HFFc6 (cell line): ENCODE measurements at places on chromosomes 3 and 15.
A peak's percentile ranks its signal among the peaks of the same experiment; 100 is the strongest.

GRCh38 chr3:154758109-154758868 lies 321.8 kb upstream of the MME start:
- H3K4me3 ChIP-seq, result no peak overlapping the region
- no peaks in the 10 kb centered on the region; the same call in 1 of the 2 replicates for H3K27me3 ChIP-seq
- no peaks in the 10 kb centered on the region for H3K36me3 ChIP-seq
- peak; percentile 42 for DNase-seq
- H3K4me1 ChIP-seq, result no peaks in the 10 kb centered on the region
- no peak overlapping the region for H3K27ac ChIP-seq

DNA sequence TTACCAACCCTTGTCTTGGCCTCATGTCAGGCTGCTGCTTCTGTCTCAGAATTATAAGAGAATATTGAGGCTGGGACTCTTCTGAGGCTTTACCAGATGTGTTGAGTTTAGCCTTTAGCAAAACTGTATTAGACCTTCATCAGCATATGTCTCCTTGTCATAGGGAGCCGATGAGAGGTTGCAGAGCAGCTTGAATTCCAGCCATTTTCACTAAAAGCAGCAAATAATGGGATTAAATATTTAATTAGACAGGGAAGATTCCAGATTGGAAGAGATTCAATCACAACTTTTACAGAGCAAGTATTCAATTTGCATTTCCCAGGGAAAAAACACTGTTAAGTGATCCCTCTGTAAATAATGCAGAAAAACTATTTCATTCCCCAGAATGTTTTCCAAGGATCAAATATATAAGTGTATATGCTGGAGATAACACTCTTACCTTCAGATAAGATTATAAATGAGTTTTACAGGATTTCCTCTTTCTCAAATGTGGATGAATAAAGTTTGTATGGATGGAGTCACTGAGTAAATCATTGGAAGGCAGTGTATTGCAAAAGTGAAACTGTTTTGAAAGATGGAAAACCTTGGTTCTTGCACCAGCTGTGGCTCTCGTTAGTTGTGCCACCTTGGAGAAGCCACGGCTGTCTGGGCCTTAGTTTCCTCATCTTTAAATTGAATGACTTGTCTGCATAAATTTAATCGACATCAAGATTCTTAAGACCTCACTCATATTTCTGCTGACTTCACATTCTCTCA lies 466.4 kb upstream of the SGO1 start:
- peak overlapping the region; percentile 71 for H3K4me3 ChIP-seq
- H3K4me1 ChIP-seq, result peaks cover 59% of the 10 kb centered on the region
- peaks cover 20% of the 10 kb centered on the region for H3K36me3 ChIP-seq
- DNase-seq, result no peak

GRCh38 chr3:193040836-193041672 lies 123.4 kb upstream of the MB21D2 start:
- H3K4me3 ChIP-seq, result no peak overlapping the region
- H3K4me1 ChIP-seq, result no peaks in the 10 kb centered on the region
- H3K36me3 ChIP-seq, result no peaks in the 10 kb centered on the region
- H3K27ac ChIP-seq, result no peak overlapping the region
- no peaks in the 10 kb centered on the region; the same call in 1 of the 2 replicates for H3K27me3 ChIP-seq

- peaks cover 19% of the 10 kb centered on the region for H3K36me3 ChIP-seq
- no peak for DNase-seq
- no peak overlapping the region for H3K4me3 ChIP-seq
- peaks cover 23% of the 10 kb centered on the region for H3K4me1 ChIP-seq
- H3K27ac ChIP-seq, result no peak overlapping the region
Observed at GRCh38 chr15:25695875-25696760, 167.0 kb downstream of the ATP10A start.

DNA sequence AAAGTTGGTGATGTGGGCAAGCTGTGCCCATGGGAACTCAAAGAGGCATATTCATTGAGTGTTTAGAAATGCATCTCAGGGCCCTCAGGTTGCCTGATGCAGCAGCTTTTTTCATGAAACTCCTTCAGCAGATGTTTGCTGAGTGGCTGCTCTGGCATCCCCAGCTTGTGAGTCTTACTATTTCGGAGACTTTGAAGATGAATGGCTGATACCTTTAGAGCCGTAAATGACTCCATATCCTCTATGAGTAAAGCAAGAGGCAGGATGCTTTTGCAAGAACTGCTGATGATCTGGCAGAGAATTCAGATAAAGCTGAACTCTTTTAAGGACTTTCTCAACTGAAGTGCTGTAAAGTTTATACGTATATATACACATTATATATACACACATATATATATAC lies 384.3 kb downstream of the CACNA2D3 start:
- H3K4me1 ChIP-seq, result no peaks in the 10 kb centered on the region
- no peak for DNase-seq
- H3K36me3 ChIP-seq, result no peaks in the 10 kb centered on the region; the same call in 1 of the 2 replicates
- no peaks in the 10 kb centered on the region; the same call in 1 of the 2 replicates for H3K27me3 ChIP-seq

- H3K27me3 ChIP-seq, result no peaks in the 10 kb centered on the region; the same call in 1 of the 2 replicates
- peak overlapping the region; percentile 94; the same call in 1 of the 2 replicates for H3K4me3 ChIP-seq
- peak; percentile 25 for DNase-seq
- H3K27ac ChIP-seq, result peak overlapping the region; percentile 89
Observed at GRCh38 chr15:50911001-50911400, 2.5 kb downstream of the AP4E1 start.

DNA sequence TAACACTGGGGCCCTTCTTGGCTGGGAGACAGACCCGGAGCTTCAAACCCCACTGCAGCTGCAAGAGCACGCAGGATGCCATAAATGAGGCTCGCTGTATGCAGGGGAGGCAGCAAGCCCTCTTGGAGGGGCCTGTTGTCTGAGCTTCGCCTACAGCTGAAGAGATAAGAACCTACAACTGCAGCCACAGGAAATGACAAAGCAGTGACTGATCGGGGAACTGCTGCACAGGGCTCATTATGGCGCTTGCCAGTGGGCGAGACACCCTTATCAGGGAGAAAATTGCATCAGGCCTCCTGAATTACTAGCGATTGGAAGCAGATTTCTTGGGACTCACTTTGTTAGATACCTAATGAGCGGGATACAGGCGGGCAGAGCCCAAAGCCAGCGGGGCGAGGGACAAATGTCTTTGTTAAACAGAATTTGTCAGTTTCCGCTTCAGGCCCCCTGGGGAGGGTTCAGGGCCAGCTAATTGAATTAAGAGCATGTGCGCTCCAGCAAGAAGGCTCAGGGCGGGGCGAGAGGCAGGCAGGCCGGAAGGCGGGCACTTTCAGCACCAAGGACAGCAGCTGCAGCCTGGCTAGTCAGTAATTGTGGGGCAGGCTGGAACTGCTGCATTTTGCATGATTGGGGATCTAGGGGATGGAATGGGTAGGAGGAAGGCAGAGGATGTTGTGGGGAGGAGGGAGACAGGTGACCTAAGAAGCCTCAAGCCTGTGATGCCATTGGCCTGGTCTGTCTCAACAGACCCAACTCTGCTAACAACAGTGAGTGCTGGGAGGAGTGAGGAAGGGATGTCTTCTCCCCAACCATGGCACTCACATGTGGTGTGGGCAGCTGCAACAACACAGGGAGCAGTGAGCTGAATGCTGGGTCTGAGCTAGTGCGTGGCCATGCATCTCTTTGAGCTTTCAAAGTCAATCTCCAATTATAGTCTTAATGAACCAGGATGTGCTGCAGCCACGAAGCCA lies 55.3 kb downstream of the CCDC33 start:
- H3K36me3 ChIP-seq, result no peaks in the 10 kb centered on the region
- peaks cover 36% of the 10 kb centered on the region for H3K27me3 ChIP-seq
- DNase-seq, result peak; percentile 67
- no peak overlapping the region for H3K27ac ChIP-seq

DNA sequence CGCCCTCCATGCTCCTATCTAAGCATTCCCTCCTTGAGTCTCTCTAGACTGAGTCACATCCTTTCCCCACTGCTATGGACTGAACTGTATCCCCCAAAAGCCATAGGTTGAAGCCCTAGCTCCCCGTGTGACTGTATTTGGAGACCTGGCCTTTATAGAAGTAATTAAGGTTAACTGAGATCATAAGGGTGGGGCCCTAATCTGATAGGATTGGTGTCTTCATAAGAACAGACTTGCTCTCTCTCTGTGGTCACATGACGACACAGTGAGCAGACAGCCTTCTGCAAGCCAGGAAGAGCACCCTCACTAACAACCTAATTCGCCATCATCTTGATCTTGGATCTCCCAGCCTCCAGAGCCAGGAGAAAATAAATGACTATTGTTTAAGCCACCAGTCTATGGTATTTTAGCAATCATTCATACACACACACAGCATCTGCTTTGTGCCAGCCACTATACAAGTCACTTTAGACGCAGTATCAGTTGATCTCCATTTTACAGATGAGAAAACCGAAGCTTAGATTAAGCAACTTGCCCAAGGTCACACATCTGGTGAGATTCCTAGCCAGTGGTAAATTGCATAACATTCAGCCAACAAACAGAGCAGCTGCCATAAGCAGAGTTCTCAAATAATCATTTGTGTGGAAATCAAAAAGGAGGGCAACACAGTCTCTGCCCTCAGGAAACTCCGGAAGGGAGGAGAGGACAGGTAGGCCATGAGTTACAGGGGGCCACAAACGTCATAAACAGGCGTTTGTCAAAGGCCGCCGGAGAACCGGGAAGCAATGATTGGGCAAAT lies 66.3 kb upstream of the HES1 start:
- H3K4me1 ChIP-seq, result peaks cover 21% of the 10 kb centered on the region
- peak overlapping the region; percentile 27; the same call in 1 of the 2 replicates for H3K27ac ChIP-seq
- peaks cover 12% of the 10 kb centered on the region; the same call in 1 of the 2 replicates for H3K36me3 ChIP-seq
- H3K4me3 ChIP-seq, result peak overlapping the region; percentile 58

DNA sequence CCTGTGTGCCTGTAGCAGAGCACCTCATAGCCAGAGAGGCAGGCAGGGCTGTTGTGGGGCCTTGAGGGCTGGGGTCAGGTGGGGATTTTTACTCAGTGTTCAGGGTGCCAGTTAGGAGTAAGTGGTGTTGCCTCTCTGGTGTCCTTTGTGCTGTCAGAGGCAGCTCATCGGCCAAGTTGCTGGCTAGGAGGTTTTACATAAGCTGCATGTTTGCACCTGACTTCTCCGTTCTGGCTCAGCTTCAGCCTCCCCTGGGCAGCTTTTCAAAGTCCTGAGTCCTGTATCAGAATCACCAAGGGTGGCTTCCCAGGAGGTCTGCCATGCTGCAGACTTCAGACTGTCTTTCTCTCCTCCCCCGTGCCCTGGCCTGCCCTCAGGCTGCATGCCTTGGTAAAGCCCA lies 242.6 kb upstream of the TPM1 start:
- peaks cover 14% of the 10 kb centered on the region for H3K36me3 ChIP-seq
- H3K4me3 ChIP-seq, result no peak overlapping the region
- H3K4me1 ChIP-seq, result no peaks in the 10 kb centered on the region
- peaks cover 2% of the 10 kb centered on the region for H3K27me3 ChIP-seq
- DNase-seq, result no peak

- no peak overlapping the region for H3K27ac ChIP-seq
- no peak for DNase-seq
- 0 out of 2 replicates have a peak, but pooled peaks cover 5% of the 10 kb centered on the region for H3K4me1 ChIP-seq
- H3K4me3 ChIP-seq, result no peak overlapping the region
Observed at GRCh38 chr3:102059145-102059943, 210.0 kb downstream of the NFKBIZ start.

DNA sequence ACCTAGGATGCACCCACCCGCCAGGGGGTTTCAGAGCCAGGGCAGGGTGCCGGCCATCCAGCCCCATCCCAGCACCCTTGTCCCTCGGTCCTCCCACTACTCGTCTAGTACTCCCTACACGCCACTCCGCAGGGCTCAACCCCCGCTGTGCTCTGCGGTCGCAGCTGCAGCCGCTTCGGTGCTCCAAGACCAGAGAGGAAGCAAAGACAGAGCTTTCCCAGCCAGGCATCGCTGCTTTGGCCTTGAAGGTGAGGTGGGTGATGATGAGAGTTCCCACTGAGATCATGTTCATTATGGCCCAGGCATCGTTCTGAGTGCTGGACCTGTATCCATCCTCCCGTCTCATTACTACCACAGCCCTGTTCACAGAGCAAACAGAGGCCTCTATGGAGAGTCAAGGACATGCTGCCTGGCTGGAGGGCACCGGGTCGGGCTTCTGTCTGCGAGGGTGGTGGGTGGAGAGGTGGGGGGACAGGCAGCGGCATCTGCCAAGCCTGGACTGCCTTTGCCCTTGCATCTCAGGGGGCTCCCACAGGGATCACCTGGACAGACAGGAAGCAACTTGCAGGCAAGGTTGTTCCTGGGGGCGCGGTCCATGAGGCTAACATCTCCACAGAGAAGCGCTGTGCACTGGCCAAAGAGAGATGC lies 66.9 kb downstream of the KLF13 start:
- peaks cover 8% of the 10 kb centered on the region for H3K36me3 ChIP-seq
- DNase-seq, result no peak
- H3K4me1 ChIP-seq, result peaks cover 22% of the 10 kb centered on the region
- no peaks in the 10 kb centered on the region; the same call in 1 of the 2 replicates for H3K27me3 ChIP-seq
- no peak overlapping the region for H3K4me3 ChIP-seq
- no peak overlapping the region for H3K27ac ChIP-seq

GRCh38 chr3:189383630-189384029 lies 211.9 kb downstream of the TPRG1 start:
- H3K36me3 ChIP-seq, result no peaks in the 10 kb centered on the region
- no peaks in the 10 kb centered on the region for H3K27me3 ChIP-seq
- H3K4me3 ChIP-seq, result no peak overlapping the region
- no peaks in the 10 kb centered on the region for H3K4me1 ChIP-seq
- no peak for DNase-seq

- H3K27me3 ChIP-seq, result peaks cover 7% of the 10 kb centered on the region
- no peaks in the 10 kb centered on the region for H3K36me3 ChIP-seq
- no peak for DNase-seq
- H3K4me3 ChIP-seq, result peak overlapping the region; percentile 94
- H3K4me1 ChIP-seq, result peaks cover 16% of the 10 kb centered on the region
Observed at GRCh38 chr3:61250784-61251173, 473 bp downstream of the FHIT start.

GRCh38 chr15:57890351-57890750 lies 175.2 kb downstream of the ALDH1A2 start:
- peak overlapping the region; percentile 57 for H3K27ac ChIP-seq
- H3K4me1 ChIP-seq, result peaks cover 17% of the 10 kb centered on the region
- DNase-seq, result peak; percentile 70
- H3K27me3 ChIP-seq, result no peaks in the 10 kb centered on the region
- H3K4me3 ChIP-seq, result no peak overlapping the region
- peaks cover 10% of the 10 kb centered on the region for H3K36me3 ChIP-seq

DNA sequence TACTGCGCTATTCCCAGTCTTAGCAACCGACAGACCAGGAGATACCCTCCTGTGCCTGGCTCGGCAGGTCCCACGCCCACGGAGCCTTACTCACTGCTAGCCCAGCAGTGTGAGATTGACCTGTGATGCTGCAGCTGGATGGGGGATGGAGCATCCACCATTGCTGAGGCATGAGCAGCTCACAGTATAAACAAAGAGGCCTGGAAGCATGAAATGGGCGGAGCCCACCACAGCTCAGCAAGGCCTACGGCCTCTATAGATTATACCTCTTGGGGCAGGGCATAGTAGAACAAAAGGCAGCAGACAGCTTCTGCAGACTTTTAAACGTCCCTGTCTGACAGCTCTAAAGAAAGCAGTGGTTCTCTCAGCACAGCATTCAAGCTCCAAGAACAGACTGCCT lies 160.3 kb downstream of the ANXA2 start:
- H3K27ac ChIP-seq, result no peak overlapping the region
- no peaks in the 10 kb centered on the region for H3K4me1 ChIP-seq
- H3K27me3 ChIP-seq, result peaks cover 10% of the 10 kb centered on the region

GRCh38 chr3:158991146-158991705 lies 189.4 kb downstream of the MFSD1 start:
- H3K4me1 ChIP-seq, result no peaks in the 10 kb centered on the region
- H3K36me3 ChIP-seq, result no peaks in the 10 kb centered on the region
- DNase-seq, result no peak
- H3K4me3 ChIP-seq, result no peak overlapping the region
- H3K27ac ChIP-seq, result no peak overlapping the region
